CD8-positive, alpha-beta memory T cell (primary cell): ENCODE measurements at places on chromosomes 4 and X.

DNA sequence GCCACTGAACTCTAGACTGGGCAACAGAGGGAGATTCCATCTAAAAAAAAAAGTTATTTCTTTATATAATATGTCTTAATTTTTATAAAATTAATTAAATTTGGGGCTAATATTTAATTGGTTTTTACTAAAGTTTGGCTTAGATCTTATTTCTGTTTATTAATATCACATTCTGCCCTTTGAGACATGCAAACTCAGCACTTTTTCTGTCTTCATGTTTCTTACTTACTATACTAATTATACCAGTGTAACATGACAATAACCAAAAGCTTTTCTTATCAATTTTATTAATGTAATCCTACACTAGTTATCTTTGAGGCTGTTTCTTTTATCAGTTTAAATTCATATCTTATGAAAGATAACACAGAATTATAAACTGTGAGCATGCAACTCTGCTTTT lies 475.9 kb upstream of the GRID2 start:
- H3K27me3 ChIP-seq, result no peaks in the 10 kb centered on the region
- H3K27ac ChIP-seq, result no peak overlapping the region
- DNase-seq, result no peak

GRCh38 chr4:67593741-67594175 lies 35.2 kb downstream of the STAP1 start:
- no peaks in the 10 kb centered on the region for H3K27me3 ChIP-seq
- H3K27ac ChIP-seq, result no peak overlapping the region
- H3K4me1 ChIP-seq, result no peaks in the 10 kb centered on the region

DNA sequence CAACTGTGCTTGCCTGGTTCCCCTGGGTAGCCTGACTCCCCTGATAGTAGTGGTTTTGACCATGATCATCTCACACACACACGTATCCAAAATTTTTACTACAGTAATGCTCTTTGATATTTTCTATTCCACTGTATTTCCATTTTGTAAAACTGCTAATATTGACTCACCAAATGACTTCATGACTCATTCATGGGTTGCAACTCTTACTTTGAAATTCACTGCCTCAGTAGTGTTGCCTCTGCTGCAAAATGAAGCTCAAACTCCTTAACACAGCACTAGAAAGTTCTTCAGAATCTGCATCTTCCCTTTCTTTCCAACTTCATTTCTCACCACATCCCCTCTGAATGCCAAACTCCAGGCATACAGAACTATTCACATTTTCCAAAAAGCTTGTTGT lies 20.3 kb downstream of the QRFPR start:
- DNase-seq, result no peak
- no peak overlapping the region for H3K27ac ChIP-seq
- H3K36me3 ChIP-seq, result no peaks in the 10 kb centered on the region
- no peaks in the 10 kb centered on the region for H3K4me1 ChIP-seq

DNA sequence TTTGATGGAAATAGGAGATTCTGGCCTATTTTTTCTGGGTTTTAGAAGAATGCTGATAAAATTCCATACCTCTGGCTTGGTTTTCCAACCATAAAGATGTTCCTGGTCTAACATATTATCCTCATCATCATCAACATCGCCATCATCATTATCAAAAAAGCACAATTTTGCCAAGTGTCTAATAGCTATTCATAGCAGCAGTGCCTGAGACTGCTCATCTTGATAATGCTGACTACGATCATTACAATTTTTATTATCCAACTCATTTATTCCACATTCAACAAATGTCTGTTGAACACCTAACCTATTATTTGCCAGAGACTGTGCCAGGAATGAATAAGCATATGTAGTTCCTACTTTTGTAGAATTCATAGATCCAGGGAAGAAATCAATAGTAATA lies 303.5 kb upstream of the GATB start:
- no peak for DNase-seq
- no peaks in the 10 kb centered on the region for H3K27me3 ChIP-seq
- no peak overlapping the region for H3K4me3 ChIP-seq
- peaks cover 38% of the 10 kb centered on the region for H3K4me1 ChIP-seq
- no peak overlapping the region for H3K27ac ChIP-seq

GRCh38 chr4:6369035-6369434 lies 99.4 kb downstream of the WFS1 start:
- no peak for DNase-seq
- H3K36me3 ChIP-seq, result no peaks in the 10 kb centered on the region
- H3K27ac ChIP-seq, result no peak overlapping the region
- H3K4me1 ChIP-seq, result no peaks in the 10 kb centered on the region

- H3K4me1 ChIP-seq, result peaks cover 71% of the 10 kb centered on the region
- no peak for DNase-seq
- H3K27ac ChIP-seq, result peak overlapping the region; percentile 83
- no peaks in the 10 kb centered on the region for H3K27me3 ChIP-seq
- no peaks in the 10 kb centered on the region for H3K36me3 ChIP-seq
- peak overlapping the region; percentile 53 for H3K4me3 ChIP-seq
Measured at GRCh38 chrX:24480400-24480865, 15.3 kb downstream of the PDK3 start.
